ENCODE measurements at places on chromosomes 5 and 9.

DNA sequence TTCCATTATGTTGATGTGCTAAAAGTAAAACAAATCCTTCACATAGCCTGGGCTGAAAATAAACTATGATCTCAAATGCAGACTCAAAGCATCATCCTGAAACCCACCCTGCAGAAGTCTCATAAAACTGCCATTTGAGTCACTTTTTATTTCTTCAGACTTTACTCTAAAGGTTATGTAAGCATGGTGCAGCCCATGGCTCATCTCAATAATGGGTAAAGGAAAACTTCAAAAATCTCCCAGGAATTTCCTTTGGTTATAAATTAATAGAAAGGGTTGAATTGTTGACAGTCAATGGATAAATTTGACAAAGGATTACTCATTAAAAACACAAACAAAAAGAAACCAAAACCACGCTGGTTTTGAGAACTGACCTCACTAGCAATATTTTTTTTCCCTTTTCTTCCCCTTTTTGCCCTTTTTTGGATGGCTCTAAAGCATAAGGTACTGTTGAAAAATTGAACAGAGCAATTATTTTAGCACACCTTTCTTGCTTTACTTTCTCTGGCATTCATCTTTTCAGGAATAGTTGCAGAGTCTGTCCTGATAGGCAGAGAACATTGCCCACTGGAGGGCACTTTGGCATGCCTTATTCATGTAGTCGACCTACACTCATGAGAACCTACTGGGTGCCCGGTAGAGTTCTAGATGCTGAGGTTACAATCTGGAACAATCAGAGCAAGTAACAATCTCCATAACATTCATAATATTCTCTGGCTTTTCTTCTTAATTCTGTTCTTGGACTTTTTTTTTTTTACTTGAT lies 191.4 kb downstream of the TMEM167A start:
- no peak for DNase-seq

- no peak for DNase-seq
Measured at GRCh38 chr9:111924281-111924680, 27.7 kb downstream of the UGCG start.

GRCh38 chr9:4422495-4422894 lies 67.8 kb upstream of the SLC1A1 start:
- DNase-seq: no peak

- no peak for DNase-seq
Measured at GRCh38 chr5:65588694-65589093, 25.6 kb downstream of the PPWD1 start.

Measured in stimulated activated naive B cell treated with anti-CD40 and anti-IgM and Interleukin-4, amounts not matched to agents 10 μg/mL and 1 μg/mL and 100 μg/mL, for 72 hours (primary cell).